Endothelial cell (in vitro differentiated cells): ENCODE measurements at places on chromosomes 1 and 21. TPM values are rescaled to one million over a fixed set of nuclear protein-coding genes. Genes with fewer than 3 reads are reported as not detected.

GRCh38 chr1:183303901-183304300 lies 114.3 kb downstream of the NMNAT2 start:
- no peak for DNase-seq

GRCh38 chr1:22586356-22587130 lies 23.3 kb downstream of the EPHA8 start:
- no peak for DNase-seq

The PRKCZ gene
- total RNA-seq, result 23.1 TPM

The EDARADD gene
- 9.4 TPM for total RNA-seq

DNA sequence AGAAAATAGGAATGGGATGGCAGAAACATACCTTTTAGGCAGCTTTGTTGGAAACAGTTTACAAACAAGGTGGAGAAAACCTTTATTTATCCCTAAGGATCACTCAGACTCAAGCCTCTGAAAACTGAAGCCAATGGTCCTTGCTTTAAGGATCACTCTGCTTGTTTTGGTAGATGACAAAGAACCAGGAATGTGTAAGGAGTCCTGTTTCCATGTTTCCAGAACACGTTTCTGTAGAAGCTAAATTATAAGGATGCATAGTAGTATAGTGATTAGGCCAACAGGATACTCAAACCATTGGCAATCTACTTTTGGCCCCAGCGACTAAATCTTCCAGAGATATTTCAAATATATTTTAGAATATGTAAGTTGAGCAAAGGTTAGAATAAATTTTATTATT lies 149.1 kb upstream of the HP1BP3 start:
- DNase-seq, result no peak

DNA sequence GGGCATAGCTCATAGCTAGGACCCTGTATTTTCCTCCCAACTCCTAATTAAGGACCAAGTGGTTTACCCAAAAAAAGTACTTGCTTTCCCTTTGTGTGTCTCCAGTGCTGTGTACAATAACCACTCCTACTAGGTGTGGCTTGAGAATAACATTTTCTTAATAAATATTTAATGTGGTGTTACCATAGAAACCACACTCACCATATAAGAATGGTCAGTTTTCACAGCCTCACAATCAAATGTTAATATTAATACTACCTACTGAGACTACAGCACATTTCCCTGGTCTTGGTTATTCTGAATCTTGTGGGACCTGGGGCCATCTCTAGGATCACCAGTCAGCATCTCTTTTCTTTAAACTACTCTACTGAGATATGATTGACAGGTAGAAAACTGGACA lies 83.5 kb upstream of the BCAR3 start:
- no peak for DNase-seq

- no peak for DNase-seq
These were observed 12.4 kb upstream of the EVI5 start for GRCh38 chr1:92797297-92797696.

The TEDDM1 gene
- total RNA-seq, result not detected

- no peak for DNase-seq
These were observed 104.8 kb upstream of the SLC45A1 start for GRCh38 chr1:8213136-8213535.
